Activated naive CD8-positive, alpha-beta T cell treated with anti-CD3 and anti-CD28 coated beads, Interleukin-2, amount 10 ng/mL, durations not matched to agents 7 days and 5 days (primary cell): ENCODE measurements at places on chromosomes 1 and 21. TPM values are rescaled to one million over a fixed set of nuclear protein-coding genes. Genes with fewer than 3 reads are reported as not detected.

TGFB2 gene
- total RNA-seq, result not detected

PLXNA2 gene
- total RNA-seq, result 2.1 TPM

ZFP69B gene
- 5.2 TPM for total RNA-seq

SHISAL2A gene
- 28.8 TPM for total RNA-seq

CD1C gene
- not detected for total RNA-seq

PODN gene
- not detected for total RNA-seq

AQP10 gene
- total RNA-seq, result not detected

SRGAP2 gene
- total RNA-seq, result 79.7 TPM

DNA sequence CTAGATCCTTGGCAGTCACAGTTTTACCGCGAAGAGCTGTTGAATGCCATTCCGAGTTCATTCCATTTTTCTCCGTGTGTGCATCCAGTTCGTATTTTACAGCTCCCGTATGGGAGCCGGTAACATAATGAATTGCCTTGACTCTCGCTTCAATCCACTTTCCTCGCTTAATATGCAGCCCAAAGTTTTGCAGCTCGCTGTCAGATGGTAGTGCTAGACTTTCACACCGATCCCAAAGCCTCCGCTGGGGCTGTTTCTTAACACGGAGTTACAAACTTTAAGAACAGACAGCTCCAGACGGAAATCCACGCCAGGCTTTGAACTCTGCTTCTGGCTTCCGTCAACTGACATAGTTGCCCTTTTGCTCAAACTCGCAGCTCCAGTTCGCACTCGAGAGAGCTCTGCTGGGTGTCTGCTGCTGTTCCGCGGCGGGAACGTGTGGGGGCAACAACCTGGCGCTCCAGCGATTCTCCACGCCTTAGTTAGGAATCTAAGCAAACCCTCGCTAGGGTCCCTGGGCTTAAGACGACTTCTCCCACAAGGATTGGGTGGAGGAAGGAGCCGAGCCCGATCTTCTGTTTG is 3.5 kb upstream of the ARID1A start:
- DNase-seq, result peak; percentile 78

GRCh38 chr1:211411639-211412038 is 80.3 kb downstream of the RD3 start:
- DNase-seq, result no peak

- no peak for DNase-seq
Measured at GRCh38 chr1:82108843-82109242, 308.1 kb downstream of the ADGRL2 start.

DNA sequence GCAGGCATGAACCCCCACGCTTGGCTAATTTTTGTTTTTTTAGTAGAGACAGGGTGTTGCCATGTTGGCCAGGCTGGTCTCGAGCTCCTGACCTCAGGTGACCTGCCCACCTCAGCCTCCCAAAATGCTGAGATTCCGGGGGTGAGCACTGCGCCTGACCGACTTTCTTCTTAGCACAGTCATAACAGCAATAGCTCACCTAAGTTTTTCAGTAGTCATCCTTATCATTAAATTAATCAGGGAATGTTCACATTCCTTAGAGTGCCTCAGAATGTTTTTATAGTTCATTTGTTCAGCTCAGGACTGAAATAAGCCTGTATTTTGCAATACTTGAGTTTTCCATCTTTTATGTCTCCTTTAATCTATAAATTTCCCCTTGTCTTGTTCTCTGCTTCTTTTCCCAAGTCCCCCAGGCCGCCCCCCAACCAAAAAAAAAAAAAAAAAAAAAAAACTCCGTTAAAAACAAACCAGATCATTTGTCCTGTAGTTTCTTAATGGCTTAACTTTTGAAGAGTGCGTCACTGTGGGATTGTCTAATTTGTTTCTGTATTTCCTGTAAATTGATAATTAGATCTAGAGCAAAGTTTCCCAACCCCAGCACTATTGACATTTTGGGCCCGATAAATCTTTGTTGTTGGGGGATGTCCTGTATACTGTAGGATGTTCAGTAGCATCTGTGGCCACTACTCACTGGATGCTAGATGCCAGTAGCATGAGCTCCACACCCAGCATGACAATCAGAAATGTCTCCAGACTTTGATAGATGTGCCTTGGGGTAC is 120.7 kb downstream of the ITSN1 start:
- DNase-seq, result no peak

DNA sequence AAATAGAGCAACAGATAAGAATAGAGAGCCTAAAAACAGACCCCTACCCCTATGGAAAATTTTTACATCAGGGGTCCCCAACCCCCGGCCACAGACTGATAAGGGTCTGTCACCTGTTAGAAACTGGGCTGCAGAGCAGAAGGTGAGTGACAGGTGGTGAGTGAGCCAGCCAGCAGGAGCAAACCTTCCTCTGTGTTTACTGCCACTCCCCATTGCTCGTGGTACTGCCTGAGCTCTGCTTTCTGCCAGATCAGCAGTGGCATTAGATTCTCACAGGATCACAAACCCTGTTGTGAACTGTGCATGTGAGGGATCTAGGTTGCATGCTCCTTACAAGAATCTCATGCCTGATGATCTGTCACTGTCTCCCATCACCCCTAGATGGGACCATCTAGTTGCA is 174.1 kb downstream of the FOXD2 start:
- DNase-seq, result no peak

DNA sequence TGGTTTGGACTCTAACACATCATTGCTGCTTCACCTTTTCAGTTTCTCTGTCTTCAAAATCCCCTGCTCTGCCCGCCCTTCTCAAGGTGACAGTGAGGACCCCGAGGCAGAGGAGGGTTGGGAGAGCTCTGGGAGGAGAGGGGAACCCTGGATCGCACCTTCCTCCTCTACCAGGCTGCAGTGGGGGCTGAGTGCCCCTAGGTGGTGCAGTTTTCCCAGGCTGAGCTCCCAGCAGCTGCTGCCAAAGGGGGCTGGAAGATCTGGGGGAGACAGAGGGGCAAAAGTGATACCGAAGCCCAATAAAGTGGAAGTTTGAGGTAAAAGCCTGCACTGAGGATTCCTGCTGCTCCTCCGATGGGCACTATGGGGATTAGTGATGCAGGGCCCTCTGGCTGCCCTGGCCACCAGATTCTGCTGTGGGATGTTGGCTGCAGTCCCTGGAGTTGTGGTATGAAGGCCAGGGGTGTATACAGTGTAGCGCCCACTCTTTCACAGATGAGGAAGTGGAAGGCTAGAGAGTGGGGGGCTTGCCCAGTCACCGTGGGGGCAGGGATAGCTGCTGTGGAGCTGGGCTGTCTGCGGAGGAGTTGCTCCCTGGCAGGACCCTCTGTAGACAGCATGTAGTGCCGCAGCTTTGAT is 40.7 kb upstream of the SCMH1 start:
- peak; percentile 46 for DNase-seq

GRCh38 chr21:38843806-38844503 is 38.2 kb downstream of the ETS2 start:
- DNase-seq, result no peak

GRCh38 chr21:26977746-26978145 is 10.9 kb upstream of the ADAMTS5 start:
- no peak for DNase-seq

- DNase-seq, result no peak
Measured at GRCh38 chr1:44830900-44831304, 12.2 kb downstream of the PTCH2 start.

GRCh38 chr1:82721702-82722101 is 921.0 kb downstream of the ADGRL2 start:
- no peak for DNase-seq

- no peak for DNase-seq
Measured at GRCh38 chr1:62621907-62622306, 24.6 kb downstream of the ANGPTL3 start.

GRCh38 chr1:59878370-59878769 is 48.2 kb downstream of the CYP2J2 start:
- DNase-seq, result no peak

DNA sequence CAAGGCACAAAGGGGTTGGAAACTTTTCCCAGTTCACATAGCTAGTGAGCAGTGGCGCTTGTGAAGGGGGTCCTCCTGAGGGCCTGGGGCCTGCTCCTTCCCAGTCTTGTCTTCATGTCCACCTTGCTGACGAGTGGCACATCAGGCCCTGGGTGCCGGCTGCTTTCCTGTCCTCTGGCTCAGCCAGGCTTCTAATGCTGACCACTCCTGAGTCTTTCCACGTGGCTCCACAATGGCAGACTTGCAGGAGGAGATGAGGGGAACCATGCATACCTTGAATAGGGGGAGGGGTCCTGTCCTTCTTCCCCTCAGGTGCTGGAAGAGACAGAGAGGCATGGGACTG is 38.7 kb downstream of the MAPKAPK2 start:
- DNase-seq, result no peak

DNA sequence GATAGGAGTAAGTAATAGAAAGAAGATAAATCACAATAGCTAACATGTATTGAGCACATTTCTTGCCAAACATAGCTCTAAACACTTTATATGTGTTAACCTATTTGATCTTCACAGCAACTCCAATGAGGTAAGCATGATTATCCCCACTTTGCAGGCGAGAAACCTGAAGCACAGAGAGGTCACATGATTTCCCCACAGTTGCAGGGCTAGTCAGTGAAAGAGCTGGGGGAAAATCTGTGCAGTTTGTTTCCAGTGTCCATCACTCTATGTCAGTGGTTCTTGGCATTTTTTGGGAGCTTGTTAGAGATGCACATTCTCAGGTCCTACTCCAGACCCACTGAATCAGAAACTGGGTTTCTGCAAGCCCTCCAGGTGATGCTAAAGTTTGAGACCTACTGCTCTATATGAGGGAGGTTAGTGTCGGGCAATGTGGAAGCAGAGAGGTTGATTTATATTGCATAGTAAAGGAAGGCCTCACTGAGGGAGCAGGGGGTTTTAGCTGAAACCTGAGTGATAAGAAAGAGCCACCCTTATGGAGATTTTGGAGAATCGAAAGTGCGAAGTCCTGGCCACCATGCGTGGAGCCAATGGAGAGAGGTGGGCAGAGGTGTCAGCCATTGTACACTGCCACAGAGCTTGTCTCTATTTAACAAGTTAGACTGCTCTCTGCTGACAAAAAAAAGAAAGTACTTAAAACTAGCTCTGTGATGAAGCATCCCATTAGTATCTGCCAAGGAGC is 20.9 kb downstream of the MCOLN3 start:
- DNase-seq, result no peak

GRCh38 chr1:8297245-8297644 is 20.7 kb upstream of the SLC45A1 start:
- no peak for DNase-seq

DNA sequence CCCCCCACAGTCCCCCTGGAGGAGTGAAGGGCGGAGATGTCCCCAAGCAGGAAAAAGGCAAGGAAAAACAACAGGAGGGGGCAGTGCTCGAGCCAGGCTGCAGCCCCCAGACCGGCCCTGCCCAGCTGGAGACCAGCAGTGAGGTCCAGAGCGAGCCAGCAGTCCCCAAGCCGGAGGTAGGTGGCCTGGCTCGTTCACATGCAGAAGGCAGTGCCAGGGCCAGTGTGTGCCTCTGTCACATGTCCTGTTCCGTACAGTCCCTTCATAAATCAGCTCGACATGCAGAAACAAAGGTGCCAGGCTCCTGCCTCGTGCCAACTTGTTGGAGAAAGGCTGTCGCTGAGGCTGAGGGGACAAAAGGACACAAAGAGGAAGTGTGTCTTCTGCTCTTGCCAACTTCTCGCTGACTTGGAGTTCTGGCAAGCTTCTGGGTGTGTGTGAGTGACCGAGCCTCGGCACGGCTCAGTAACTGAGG is 24.1 kb upstream of the MPZL1 start:
- no peak for DNase-seq

- DNase-seq, result no peak
Measured at GRCh38 chr1:207565546-207566468, 69.8 kb downstream of the CR1 start.

DNA sequence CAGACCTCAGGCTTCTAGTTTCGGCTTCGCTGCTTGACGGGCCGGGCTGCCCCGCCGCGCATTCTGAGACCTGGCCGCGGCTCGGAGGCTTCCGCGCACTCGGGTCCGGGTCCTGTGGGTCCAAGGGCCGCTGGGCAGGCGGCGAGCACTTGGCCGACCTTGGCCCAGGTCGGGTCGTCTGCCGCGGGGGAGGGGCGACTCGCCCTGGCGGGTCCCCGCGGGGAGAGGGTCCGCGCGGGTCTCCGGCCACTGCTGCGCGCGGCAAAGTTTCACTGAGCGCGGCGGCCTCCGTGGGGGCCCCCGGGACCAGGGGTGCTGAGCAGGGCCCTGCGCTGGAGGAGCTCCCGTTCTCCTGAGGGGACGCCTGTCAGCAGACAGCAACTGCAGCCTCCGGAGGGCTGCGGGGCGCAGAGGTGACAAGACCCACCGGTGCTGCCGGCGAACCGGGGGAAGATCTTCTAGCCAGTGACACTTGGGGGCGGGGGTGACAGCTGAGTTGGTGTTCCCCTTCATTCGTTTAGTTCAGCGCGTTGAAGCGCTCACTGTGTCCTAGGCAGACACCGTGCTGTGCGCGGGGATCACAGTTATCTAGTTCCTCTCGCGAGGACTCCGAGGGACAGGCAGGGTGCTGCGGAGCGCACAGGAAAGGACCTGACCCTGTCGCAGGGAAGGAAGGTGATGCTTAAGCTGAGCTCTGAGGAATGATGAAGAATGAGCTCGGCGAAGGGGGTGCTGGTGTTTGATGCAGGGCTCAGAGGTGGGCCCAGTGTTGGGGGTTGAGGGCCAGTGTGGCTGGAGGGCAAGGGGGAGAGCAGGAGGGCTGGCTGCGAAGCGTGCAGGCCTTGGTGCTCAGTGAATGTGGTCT is 725 bp downstream of the MTFR1L start:
- peak; percentile 78 for DNase-seq

DNA sequence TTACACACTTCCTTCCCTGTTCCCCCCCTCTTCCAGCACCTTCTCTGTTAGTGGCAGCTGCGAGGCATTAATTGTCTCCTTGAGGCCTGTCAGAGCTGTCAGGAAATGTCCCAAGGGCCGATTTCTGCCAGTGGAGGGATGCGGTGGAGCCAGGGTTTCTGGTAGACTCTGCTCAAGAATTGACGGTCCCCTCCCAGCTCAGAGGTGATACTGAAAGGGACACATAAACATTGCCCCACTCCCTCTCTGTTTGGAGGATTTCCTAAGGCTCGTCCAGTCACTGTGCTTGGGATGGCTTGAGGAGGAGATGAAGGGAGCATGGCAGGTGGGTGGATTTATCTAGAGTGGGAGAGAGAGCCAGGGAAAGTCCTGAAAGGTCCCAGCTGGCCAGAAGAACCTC is 61.4 kb upstream of the CD34 start:
- no peak for DNase-seq

DNA sequence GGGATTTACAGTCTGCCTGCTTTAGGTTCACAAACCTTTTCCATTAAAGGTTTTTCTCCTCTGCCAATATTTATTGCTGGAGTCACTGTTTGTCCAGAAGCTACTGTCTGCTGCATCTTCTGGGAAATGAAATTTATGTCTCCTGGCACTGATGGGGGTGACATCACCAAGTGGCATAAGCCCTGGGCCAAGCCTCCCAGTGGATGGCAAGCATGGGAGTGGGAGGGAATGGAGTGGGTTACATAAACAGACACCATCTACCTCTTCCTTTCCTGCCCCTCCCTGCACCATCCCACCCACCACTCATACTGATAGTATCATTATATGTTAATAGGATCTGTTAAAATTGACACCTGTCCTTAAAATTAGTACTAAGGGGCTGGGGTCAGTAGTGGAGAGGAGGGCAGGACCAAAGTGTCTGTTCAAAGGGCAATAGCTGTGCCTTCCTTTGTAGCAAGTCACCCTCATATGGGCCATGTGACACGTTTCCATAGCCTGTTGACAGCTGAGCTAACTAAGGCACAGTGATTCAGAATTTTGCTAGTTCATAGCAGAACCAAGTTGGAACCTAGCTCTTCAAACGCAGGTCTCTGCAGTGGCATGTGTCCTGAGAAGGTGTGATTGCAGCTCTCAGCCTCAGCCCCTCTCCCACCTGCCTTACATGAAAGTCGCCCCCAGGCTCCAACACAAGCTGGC is 71.0 kb downstream of the MAB21L3 start:
- no peak for DNase-seq
